Nephron progenitor cell (in vitro differentiated cells): ENCODE measurements at places on chromosomes 13 and 19.

- no peak for DNase-seq
These were observed 45.2 kb downstream of the COMP start for GRCh38 chr19:18745931-18746330.

DNA sequence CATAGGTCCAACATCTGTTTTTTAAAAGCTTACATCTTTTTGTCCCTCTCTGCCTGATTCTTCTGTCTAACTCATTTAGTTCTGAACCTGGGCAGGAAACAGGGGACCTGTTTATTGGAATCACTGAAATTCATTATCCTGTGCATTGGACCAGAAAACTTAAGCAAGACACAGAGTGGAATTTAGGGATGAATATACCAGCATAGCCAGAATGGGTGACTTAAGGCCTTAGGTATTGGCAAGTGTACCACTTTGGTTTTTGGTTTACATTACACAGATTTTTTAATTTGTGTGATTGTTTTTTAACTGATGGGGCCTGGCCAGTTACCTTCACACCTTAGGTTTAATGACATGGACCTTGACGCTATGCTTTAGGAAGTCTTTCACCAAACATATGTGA is 232.5 kb downstream of the GPC5 start:
- DNase-seq = no peak

DNA sequence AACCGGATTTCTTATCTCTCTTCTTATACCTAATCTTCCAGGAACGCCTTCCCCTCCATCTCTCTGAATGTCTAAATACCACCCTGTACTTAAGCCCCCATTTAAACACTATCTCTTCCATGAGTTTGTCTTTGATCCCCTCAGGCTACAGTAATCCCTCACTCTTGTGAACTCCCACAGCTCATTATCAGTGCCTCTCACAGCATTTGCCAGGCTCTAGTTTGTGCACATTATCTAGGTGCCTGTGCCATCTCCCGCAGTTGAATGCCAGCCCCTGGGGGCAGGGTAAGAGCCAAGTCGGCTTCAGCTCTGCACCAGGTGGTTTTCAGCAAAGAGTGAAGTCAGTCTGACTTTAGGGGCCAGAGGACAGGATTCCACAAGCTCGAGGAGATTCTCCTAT is 71.4 kb downstream of the FREM2 start:
- DNase-seq = no peak

GRCh38 chr13:44918326-44919103 is 70.8 kb downstream of the NUFIP1 start:
- peak; percentile 89 for DNase-seq

- no peak for DNase-seq
These were observed 3.8 kb downstream of the TARM1 start for GRCh38 chr19:54077334-54077733.

DNA sequence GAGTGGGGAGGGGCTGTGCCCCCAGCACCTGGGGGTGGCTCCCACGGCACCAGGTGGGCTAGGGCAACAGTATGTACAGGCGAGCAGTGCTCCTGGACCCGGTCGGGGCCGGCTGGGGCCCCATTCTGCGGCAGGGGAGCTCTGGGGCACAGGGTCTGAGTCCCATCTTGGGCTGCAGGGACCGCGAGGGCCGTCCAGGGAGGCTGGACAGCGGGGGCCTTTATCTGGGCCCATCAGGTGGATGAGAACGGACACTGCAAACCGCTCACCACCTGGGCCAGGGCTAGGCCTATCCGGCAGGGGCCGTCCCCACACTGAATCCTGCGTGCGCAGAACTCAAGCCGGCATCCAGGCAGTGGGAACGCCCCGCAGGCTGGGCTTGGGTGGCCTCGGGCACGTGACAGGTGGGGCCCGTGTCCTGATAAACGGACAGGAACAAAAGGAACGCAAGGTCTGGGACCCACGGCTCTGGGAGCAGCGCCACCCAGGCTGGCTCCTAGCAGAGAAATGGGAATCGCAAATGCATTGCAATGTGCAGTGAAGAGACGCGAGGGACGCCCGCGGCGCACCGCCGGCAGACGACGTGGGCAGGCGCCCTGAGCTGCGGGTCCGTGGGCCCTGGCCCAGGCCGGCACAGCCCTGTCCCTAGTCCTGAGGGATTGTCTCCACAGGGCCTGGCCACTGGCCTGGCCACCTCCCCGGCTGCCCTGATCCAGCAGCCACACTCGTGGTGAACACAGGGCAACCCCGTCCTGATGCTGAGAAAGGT is 29.7 kb downstream of the BTBD2 start:
- DNase-seq = no peak

- no peak for DNase-seq
These were observed 174.3 kb upstream of the NBEA start for GRCh38 chr13:34767778-34768177.

DNA sequence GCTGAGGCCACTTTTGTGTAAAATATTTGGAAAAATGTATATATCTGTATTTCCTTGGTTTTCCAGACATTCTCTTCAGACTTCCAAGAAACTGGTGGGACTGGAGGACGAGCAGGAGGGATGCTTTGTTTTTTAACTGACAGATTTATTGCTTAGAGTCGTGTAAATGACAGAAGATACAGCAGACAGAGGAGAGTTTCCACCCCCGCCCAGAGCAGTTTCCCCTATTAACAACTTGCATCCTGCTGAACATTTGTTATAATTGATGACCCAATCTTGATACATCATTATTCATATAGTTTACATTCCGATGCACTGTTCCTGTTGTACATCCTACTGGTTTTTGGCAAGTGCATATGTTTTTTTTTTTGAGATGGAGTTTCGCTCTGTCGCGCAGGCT is 7.1 kb upstream of the DOCK6 start:
- DNase-seq = no peak

- DNase-seq = no peak
These were observed 435.6 kb downstream of the FOXO1 start for GRCh38 chr13:40230833-40231266.

DNA sequence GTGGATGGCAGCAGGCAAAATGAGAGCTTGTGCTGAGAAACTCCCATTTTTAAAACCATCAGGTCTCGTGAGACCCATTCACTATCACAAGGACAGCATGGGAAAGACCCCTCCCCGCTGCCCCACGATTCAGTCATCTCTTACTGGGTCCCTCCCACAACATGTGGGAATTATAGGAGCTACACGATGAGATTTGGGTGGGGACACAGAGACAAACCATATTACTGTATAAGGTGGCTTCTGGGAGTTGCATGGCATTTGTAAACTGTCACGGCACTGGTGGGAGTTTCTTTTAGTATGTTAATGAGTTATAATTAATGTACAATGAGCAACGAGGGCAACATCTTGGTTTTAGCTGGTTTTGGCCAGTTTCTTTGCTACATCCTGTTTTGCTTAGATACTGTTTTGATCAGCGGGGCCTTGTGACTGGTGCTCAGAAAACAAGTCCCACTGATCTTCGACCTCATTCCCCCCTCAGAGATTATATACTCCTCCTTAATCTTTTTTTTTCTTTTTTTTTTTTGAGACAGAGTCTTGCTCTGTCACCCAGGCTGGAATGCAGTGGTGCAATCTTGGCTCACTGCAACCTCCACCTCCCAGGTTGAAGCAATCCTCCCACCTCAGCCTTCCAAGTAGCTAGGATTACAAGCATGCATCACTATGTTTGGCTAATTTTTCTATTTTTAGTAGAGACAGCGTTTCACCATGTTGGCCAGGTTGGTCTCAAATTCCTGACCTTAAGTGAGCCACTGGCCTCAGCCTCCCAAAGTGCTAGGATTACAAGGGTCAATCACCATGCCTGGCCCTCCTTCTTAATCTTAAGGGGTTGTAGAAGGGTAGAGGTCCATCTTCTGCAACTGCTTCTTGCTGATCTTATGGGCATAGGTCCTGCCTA is 21.3 kb upstream of the ZNF599 start:
- DNase-seq = no peak

- no peak for DNase-seq
These were observed 31.5 kb upstream of the MYO16 start for GRCh38 chr13:108597943-108598342.

- no peak for DNase-seq
These were observed 77.5 kb downstream of the FNDC3A start for GRCh38 chr13:49053215-49053614.

- no peak for DNase-seq
These were observed 389.4 kb downstream of the RFC3 start for GRCh38 chr13:34207334-34207733.

GRCh38 chr13:43269037-43269481 is 245.7 kb downstream of the DNAJC15 start:
- peak; percentile 20 for DNase-seq

DNA sequence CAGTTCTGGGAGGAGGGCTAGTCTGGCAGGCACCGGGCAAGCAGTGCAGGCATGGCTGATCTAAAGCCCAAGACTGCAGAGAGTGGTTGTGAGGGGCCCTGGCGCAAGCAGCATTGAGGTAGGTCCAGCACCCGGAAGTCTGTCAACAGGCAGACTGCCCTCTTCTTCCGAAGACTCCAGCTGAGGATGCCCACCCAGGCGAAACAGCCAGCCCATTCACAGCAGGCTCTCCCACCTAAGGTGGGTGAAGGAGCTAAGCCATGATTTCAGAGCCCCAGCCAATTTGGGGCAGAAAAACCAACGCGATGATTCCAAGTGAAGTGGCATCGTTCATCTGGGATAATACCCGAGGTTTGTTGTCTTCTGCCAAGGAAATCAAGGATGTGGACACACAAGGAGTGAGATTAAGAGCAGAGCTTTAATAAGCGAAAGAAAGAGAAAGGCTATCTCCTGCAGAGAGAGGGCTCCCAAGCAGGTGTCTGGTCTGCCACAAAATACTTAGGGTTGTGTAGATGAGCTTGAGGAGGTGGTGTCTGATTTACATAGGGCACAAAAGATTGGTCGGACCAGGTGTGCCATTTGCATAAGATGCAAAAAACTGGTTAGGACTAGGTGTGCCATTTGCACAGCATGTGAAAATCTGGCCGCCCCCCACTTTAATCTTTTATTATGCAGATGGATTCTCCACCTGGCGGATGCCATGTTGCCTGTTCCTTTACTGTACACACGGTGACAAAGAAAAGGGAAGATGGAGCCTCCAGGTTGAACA is 22.6 kb downstream of the FAM124A start:
- no peak for DNase-seq

- no peak for DNase-seq
These were observed 14.5 kb upstream of the CHAMP1 start for GRCh38 chr13:114299604-114300305.

GRCh38 chr19:35375505-35376307 is 4.8 kb downstream of the GPR42 start:
- no peak for DNase-seq

- DNase-seq = no peak
These were observed 12.4 kb upstream of the SIGLEC12 start for GRCh38 chr19:51513968-51514367.

- peak; percentile 77 for DNase-seq
These were observed 627 bp downstream of the LIN7B start for GRCh38 chr19:49114630-49115363.

DNA sequence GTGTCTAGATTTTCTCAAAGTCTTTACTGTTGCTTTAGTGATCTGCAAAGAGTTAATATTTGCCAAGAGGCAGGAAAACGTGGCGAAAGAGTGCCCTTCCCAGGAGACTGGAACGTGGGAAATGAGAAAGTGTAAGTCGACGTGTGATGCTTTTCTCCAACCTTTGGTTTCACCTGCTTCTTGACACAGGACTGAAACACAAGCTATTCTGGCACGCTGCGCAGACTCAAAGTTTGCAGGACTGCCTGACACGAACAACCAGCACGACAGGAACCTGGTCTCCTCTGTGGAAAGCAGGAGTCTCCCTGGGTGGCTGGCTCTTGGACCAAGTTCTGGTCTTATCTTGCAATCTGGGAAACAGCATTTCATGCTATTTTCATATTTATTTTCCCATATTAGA is 28.6 kb downstream of the RFXAP start:
- no peak for DNase-seq

DNA sequence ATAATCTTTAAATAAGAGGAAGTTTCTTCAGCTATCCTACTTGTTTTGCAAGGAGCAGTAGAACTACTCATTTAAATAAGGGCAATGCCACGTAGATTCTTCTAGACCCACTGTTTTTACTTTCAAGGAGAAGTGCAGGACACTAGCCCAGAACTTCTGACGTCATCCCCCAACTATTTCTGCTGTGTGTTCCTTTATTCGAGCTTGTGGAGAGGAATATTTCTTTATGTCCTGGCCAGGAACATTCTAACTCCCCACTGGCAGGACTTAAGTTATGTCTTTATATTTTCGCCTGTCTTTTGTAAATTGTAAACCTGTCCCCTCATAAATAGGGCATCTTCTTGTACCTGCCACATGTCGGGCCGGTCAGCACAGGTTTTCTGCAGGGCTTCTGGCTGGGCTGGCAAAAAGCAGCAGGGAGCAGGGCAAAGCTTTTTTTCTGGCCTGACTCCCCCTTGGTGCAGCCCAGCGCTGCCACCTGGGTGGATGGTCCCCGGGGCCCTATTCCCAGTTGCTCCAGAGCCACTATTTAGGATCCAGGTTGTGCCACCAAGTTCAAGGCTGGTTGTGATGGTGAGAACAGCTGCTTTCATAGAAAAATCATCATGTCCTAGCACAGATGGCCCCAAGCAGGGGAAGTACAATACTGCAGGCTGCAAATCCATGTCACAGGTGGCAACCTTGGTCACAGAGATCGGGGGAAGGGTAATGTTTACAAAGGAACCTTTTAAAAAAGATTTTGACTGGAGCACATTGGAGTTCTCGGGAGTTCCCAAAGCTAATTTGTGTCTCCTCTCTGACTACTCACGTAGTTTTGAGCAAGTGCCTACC is 1.8 kb downstream of the MBNL2 start:
- DNase-seq = peak; percentile 33

DNA sequence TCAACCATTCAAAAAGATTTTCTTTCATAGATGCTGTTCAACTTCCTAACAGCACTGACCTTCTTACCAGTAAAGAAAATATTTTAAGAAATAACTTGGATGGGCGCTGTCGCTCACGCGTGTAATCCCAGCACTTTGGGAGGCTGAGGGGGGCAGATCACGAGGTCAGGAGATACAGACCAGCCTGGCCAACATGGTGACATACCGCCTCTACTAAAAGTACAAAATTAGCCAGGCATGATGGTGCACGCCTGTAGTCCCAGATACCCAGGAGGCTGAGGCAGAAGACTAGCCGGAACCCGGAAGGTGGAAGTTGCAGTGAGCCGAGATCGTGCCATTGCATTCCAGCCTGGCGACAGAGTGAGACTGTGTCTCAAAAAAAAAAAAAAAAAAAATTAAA is 865.7 kb upstream of the SLC10A2 start:
- no peak for DNase-seq

GRCh38 chr13:20703780-20704458 is 420 bp downstream of the IL17D start:
- DNase-seq = peak; percentile 81

- DNase-seq = no peak
These were observed 69.8 kb downstream of the OLFM4 start for GRCh38 chr13:53098455-53098854.
